ENCODE measurements at places on chromosomes 2 and 18.

GRCh38 chr2:37907501-37908225 lies 17.4 kb upstream of the RMDN2 start:
- DNase-seq, result no peak

- no peak for DNase-seq
These were observed 135.2 kb downstream of the HRH4 start for GRCh38 chr18:24595561-24596031.

- peak; percentile 77 for DNase-seq
These were observed 84.6 kb downstream of the NRP2 start for GRCh38 chr2:205766779-205767359.

DNA sequence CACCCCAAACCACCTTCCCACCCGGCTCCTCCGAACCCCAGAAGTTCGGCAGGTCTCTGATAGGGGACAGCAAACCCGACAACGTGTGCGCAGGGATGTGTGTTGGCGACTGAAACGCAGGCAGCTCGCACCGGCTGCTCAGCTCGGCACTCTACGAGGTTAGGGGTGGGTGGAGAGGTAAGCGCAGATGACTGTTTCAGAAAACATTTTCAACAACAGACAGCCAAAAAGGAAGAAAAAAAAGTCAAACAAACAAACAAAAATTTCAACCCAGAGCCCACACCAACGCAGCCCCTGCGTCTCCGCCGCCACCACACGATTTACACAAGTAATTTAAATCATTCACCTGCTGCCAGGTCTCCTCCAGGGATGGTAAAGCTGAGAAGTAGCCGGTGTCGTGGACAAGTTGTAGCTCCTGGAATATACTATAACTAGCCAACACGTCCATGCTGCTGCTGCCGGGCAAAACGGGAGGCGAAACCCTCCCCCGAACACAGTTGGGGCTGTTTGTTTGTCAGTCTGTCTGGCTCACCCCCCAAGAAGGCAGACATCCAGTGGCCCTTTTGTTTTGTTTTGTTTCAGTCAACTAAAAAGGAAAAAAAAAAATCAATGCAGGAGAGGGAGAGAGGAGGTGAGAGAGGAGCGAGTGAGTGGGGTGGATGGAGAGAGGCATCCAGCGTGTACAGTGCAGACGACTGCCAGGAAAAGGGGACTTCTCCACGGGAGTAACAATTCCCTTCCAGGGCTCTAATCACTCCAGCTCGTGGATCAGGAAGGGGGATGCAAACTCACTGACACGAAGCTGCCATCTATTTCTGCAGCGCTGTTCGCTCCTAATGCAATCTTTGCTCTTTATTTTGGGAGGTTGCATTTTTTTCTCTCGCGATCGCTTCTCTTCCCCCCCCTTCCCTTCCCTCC lies at the start of gene KLF7:
KLF7 (minus strand) TSS at position 828 of the 918 bp plus-strand sequence; CDS start at position 448, 380 bp downstream.
- peak; percentile 68 for DNase-seq

DNA sequence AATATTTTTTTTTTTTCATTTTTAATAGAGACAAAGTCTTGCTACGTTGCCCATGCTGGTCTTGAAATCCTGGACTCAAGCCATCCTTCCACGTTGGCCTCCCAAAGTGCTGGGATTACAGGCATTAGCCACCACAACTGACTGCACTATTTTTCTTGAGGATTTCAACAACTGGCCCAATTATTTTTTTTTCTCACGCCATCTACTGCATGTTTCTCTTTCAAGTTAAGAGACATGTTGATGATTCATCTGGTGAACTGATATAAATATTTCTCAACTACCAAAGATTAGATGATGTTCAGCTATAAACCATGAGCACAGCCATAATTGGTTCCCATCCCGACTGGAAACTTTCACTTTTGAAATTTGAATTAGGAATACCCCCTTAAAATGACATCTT lies 688.4 kb upstream of the SYT4 start:
- DNase-seq, result no peak

- no peak for DNase-seq
These were observed 17.2 kb downstream of the NRXN1 start for GRCh38 chr2:51014759-51015158.

DNA sequence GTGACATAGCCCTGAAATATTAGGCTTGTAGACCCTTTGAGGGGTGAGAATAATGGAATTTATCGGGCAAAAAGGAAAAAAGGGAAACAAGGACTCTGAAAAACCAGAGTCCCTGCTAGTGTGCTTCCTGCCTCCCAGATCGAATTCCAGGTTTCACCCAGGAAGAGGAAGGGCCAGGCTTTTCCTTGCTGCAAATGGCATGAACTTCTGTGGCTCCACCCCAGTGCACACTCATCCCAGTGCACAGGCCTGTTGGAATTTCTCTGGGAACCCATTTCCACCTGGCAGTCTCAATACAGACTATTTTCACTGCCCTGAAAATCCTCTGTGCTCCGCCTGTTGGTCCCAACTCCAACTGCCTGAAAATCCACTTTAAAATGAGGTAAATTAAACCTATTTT lies 29.9 kb downstream of the C18orf54 start:
- no peak for DNase-seq

- no peak for DNase-seq
These were observed 195.0 kb upstream of the MMADHC start for GRCh38 chr2:149782572-149782971.

DNA sequence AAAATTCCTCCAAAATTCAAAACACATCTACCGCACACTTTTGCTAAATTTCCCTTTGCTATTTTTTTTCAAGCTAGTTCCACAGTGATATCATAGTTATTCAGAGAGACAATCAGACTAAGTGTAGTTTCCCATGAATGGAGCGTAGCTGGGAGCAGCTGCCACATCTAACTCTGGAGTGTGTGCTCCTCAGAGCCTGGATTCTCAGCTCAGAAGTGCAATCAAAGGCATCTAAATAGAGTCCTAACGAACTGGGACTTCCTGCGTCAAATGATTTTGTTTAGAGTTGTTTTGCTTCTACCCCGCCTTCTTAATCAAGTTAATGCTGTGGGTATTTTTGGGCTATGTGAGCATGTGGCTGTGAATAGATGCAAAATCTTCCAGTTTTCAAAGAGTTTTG lies 160.3 kb downstream of the TMEM18 start:
- DNase-seq, result no peak

DNA sequence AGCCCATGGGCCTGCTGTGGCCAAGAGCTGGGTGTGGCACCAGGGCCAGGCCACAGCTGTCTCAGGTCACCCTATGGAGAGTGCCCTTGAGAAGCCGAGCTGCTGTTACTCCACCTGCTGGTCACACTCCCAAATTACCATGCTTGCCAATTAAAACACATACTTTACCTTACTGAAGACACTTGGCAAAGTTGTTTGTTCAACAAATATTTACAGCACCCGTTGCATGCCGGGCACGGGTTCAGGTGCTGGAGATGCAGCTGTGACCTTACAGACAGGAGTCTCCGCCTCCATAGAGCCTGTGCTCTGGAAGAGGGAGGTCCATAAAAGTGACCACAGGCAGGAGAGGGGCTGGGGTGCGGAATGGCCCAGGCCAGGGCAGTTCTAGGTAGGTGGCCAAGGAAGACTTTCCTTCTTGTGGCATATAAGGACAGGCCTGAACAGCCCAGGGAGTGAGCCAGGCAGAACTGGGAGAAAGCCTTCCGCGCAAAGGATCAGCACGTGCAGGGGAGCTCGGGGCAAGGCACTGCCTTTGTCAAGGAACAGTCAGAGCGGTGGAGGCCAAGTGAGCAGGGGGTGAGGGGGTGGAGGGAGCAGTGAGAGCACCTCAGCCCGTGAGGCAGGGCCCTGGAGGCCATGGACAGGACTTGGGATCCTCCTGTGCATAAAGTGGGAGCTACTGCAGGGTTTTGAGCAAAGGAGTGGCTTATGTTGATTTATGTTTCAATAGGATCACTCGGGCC lies 23.6 kb upstream of the RBM44 start:
- DNase-seq, result no peak

- no peak for DNase-seq
These were observed 338.9 kb downstream of the ZEB2 start for GRCh38 chr2:144181001-144181400.
